ENCODE measurements at places on chromosomes 6 and 20. TPM values are rescaled to one million over a fixed set of nuclear protein-coding genes. Genes with fewer than 3 reads are reported as not detected.

Gene EPPIN
- total RNA-seq, result not detected

Gene ID4
- total RNA-seq, result 0.72 TPM

Gene FIG4
- total RNA-seq, result 4.3 TPM

Gene PNLDC1
- total RNA-seq, result not detected

Measured in A549 treated with GW870086 at 1 μM for 4 hours (cell line).